ENCODE measurements at places on chromosomes 2 and 18.

DNA sequence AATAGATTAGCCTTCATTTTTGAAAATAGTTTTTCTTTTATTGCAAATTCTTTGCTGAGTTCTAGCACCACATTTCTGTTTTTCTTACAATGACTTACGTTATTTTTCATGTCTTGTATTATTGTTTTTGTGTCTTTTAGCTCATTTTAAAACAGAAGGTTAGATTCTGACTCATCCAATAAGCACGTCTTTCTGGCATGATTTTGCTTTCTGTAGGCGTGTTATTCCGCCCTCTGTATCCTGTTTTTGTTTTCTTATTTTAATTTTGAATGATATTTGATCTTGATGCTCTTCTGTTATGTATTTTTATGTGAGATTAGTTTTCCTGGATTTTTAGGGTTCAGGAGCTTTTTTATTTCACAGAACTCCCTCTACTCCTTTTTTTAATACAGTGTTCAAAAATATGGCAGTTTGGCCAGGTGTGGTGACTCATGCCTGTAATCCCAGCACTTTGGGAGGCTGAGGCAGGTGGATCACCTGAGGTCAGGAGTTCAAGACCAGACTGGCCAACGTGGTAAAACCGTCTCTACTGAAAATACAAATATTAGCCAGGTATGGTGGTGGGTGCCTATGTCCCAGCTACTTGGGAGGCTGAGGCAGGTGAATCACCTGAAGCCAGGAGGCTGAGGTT lies 145.0 kb downstream of the CLIP4 start:
- no peak for DNase-seq

- DNase-seq, result no peak
These were observed 50.5 kb downstream of the MBD5 start for GRCh38 chr2:148071351-148071750.

DNA sequence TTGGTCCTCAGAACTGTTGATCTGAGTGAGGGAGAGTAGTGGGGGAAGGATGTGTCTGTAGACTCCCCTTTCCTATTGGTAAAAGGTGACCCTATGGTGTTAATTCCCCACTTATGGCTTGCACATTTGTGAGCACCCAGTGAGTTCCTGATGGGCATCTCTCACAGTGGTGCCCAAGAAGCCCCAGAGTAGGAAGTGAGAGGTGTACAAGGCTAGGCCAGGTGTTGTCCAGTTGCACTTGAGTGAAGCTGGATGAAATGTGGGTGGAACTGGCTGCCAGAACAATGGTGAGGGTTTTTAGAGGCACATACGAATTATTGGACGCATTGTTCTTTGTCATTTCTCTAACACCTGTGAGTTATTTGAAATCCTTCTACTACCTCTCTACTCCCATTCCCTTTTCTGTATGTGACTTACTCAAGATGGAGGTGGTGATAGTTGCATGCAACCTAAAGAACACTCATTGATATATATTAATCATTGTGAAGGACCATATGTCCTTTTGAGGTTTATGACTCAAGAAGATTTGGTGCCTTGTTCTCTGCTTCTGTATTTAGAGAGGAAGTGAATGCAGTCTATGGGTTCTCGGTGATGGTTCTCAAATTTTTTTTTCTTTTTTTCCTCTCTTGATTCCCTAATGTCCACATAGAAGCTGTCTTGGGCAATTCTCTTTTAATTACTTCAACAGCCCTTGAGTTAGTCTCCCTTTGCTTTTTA lies 162.7 kb downstream of the FSHR start:
- no peak for DNase-seq

DNA sequence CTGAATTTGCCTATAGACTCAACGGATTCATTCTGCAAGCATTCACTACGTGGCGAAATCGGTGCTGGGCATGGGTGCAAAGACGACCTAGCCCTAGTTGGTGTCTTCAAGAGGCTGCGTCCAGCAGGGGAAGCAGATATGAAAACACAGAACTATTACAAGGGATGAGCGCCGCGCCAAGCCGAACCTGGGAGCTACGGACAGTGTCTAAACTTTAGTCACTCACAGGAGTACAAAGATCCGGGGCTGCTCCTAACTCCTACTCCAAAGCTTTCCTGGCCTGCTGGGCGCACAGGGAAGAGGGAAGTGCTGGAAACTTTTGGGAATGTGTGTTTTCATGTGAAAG lies 732 bp upstream of the ANXA4 start:
- DNase-seq, result no peak

DNA sequence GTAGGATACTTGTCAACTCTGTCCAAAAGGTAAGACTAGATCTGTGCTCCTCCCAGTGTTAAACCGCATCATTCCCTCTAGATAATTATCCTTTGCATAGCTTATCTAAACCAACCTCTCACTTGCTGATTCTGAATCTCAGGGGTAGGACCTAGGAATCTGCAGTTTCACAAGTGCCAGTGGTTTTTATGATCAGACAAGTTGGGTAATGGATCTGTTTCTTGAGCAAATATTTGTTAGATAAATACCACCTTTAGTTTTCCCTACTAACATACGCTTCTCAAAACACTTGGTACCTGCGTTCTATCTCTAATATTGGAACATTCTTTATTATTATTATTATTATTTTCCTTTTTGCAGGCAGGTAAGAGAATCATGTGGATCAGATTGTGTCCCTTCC lies 439.9 kb downstream of the PTPRM start:
- no peak for DNase-seq

DNA sequence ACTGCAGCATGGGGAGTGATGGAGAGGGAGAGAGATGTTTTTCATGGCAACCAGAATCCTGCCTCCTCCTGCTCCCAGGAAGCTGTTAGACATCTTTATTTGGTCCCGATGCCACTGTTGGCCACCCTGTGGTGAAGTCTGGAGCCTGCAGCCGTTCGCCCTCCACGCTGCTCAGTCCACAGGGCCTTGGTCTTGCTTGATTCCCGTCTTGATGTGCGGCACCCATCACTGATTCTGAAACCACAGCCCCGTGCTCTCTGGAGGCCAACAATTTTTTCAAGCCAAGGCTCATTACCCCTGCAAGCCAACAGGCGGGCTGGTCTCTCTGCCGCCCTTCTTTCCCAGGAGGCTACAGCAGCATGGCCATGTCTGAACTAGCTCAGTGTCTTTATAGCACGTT lies 24.5 kb downstream of the SIGLEC15 start:
- DNase-seq, result no peak

DNA sequence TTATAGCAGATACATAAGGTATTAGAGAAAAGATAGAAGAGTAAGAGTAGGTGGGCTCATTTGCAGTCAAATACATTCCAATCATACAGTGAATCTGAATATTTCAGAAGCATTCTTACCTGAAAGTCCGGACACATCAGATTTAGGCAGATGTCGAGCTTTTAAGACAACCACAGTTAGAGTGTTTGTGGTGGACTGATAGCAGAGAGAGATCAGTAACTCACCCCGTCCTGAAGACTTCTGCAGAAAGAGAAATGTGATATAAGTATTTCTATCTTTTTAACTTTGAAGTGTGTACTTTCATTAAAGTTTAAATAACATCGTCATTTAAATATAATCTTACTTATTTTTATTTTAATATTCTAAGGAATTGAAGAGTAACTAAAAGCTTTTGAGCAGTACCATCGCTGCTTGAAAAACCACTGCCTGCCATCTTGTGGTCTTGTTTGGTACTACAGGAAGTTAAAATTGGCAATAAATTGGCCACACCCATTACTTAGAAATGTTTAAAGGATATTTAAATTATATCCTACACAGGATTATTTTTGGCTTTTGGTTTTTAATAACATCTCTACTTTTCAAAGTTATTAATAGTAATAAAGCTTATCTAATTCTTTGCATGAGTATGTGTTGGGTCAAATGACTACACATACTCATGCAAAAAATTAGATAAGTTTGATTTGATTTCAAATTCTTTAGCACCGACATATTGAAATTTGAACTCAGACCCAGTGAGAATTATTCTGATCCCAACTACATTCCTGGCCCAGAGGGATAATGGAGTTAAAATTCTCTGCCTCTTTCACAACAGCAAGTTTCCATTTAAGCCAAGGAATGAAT lies 5.5 kb downstream of the SYT4 start:
- DNase-seq, result no peak

- no peak for DNase-seq
These were observed 145.8 kb upstream of the ID2 start for GRCh38 chr2:8535821-8536685.

- no peak for DNase-seq
These were observed 76.7 kb upstream of the PKDCC start for GRCh38 chr2:41970988-41971660.

DNA sequence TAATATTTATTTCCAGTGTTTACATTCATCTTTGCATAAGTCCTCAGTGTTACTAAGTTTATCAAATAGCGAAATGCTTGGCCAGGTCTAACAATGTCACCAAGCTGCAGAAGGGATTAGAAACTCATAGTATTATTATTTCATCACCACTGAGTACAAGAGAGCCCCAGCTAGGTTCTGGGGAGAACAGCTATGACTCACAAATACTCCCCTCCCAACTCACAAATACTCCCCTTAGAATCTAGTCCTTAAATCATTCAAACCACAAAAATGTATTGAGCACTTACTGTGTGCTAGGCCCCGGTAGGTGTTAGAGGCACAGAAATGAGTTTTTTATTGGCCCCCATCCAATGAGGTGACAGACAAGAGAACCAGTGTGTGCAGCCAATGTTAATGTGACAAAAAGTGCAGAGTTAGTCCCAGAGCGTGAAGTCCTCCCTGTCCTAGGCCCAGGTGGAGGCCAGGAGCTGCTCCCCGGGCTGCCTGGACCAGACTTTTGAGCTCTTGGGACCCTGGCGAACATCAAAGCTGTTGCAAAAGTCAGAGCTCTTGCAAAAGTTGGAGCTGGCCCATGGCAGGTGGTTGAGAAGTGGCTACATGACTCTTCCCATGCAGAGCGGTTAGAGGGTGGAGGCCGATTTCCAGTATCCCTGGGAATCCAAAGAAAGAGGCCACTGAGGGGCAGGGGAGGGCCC lies 9.8 kb downstream of the STEAP3 start:
- no peak for DNase-seq

GRCh38 chr2:169173876-169174275 lies 104.5 kb downstream of the DHRS9 start:
- DNase-seq, result no peak

DNA sequence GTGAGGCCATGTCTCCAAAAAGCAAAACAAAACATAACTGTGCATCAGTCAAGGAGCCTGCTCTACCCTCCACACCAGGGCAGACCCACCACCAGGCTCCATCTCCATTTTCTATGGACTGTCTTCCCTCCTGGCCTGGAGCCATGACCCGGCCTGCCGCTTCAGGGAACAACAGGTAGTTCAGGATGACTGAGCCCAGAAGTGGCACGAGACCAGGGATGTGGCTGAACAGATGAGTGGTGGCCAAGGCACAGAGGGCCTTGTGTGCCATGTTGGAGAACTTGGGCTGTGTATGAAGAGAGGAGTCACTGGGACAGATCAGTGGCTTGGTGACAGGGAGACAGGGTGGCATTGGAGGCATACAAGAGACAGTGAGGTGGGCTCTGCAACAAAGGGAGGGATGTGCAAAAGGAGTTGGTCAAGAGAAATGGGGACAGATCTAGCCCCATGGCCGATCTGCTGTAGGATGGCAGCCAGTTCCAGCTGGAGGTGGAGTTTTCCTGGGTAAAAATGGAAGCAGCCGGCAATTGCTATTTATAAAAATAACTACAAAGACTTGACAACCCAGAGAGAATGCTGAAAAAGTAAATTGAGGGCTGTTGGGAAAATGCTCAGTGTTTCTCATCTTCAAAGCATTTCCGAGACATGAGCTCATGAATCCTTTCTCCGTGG lies 35.0 kb downstream of the TMEM177 start:
- DNase-seq, result no peak

- no peak for DNase-seq
These were observed 441.0 kb upstream of the MAP2 start for GRCh38 chr2:208982831-208983230.

DNA sequence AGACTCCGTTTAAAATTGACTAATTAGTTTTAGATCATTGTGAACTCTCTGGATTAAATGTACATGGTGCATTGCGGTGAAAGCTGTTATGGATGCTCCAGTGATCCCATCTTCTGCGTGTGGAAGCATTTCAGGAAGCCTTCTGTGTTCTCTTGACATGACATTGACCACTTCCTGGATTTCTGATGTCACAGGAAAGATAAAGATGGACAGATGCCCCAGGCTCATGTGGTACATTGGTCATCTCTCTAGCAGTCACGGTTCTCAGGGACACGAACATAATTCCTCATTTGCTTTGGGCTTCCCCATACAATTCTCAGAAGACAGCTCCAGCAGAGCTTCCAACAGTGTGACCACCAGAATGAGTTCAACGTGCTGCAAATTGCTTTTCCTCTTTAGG lies 26.9 kb downstream of the AGAP1 start:
- no peak for DNase-seq

- DNase-seq, result no peak
These were observed 136.3 kb upstream of the CAVIN2 start for GRCh38 chr2:191983186-191983585.

DNA sequence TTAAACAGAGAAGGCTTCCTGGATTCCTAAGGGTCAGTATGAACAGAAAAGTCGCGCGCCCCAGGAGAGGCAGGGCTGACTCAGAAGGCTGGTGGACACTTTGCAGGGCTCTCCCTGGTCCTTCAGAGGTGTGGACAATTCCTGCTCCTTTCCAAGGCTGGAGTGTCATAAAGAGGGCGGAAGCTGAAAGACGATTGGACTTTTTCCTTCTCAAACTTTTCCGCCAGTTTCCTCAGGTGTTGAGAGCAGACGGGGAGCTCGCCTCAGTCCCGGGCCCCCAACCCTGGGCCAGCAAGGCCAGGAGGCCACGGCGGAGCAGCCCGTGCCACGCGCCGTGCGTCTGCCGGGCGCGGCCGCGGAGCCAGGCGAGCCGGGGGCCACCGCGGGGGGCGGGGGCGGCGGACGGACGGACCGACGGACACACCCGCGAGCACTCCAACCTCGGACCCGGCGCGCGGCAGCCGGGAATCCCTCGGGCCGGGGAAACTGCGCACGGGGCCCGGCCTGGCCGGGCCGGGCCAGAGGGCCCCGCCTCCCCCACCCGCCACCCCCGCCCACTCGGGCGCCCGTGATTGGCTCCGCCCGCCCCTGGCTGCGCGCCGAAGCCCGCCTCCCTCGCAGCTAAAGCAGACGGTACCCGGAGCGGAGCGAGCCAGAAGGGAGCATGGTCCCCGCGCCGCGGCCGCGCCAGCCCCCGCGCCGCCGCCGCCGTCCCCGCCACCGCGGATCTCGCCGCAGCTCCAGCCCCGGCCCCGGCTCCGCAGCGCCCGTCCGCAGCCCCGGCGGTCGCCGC lies at the start of gene KLHL29:
TSS of gene KLHL29 (plus strand) at position 629 of the 793 bp plus-strand sequence. CDS start 177,018 bp downstream, outside the sequence.
- DNase-seq, result peak; percentile 79

Data from amygdala (tissue), 56 donors.